Activated CD4-positive, alpha-beta T cell treated with anti-CD3 and anti-CD28 coated beads, Interleukin-2, amount 50 U/mL, for 48 hours (primary cell): ENCODE measurements at places on chromosomes 3 and 15.

DNA sequence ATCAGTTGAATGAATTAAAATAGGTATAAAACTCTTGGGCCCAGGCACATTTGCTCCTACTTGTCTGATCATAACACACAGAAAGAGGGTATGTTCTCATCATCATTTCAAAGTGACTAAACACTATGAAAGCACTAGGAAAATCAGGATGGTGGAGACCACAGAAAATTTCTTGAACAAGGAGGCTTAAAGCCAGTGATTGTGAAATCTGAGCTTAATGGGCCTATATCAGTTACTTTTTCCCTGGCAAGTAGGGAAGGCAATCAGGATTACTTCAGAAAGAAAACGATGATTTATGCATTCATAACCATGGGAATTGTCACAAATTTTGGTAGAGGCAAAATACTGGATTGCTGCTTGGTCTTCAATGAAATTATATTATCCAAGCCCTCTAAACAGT lies 434.4 kb upstream of the CNTN4 start:
- DNase-seq, result no peak

GRCh38 chr3:194633349-194634004 lies at the start of gene TMEM44:
Gene TMEM44, minus strand, starts transcription at chr3:194633419. Its CDS starts 204 bp downstream, at chr3:194633215.
- DNase-seq, result peak; percentile 60

GRCh38 chr3:52890735-52891134 lies 6.6 kb downstream of the STIMATE start:
- DNase-seq, result peak; percentile 44

DNA sequence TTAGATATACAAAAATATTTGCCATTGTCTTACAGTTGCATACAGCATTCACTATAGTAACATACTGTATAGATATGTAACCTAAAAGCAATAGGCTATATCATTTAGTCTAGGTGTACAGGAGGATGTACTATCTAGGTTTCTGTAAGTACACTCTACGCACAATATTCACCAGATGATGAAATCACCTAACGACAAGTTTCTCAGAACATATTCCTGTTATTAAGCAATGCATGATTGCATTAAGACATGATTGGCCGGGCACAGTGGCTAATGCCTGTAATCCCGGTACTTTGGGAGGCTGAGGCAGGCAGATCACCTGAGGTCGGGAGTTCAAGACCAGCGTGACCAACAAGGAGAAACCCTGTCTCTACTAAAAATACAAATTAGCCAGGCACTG lies 14.5 kb upstream of the PRKCI start:
- DNase-seq, result no peak

- no peak for DNase-seq
Observed at GRCh38 chr15:59060348-59060747, 44.6 kb upstream of the CCNB2 start.

- no peak for DNase-seq
Observed at GRCh38 chr3:59406943-59407342, 357.1 kb upstream of the CFAP20DC start.

DNA sequence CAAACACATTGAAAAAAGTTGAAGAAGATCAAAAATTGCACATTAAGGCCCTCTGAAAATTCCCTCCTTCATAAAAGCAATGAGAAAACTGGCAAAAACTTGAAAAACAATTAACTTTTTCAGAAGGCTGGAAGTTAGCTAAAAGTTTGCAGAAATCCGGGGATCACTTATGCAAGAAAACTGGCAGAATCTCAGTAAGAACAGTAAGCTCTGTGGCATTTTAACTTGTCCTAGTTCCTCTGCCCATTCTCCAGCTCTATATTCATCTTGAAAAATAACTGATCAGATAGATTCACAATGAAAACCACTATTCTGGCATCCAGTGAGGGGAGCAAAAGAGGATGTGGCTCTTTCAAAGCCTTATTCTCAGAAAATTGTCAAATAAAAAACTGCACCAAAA lies 566.8 kb downstream of the NTRK3 start:
- DNase-seq, result no peak

DNA sequence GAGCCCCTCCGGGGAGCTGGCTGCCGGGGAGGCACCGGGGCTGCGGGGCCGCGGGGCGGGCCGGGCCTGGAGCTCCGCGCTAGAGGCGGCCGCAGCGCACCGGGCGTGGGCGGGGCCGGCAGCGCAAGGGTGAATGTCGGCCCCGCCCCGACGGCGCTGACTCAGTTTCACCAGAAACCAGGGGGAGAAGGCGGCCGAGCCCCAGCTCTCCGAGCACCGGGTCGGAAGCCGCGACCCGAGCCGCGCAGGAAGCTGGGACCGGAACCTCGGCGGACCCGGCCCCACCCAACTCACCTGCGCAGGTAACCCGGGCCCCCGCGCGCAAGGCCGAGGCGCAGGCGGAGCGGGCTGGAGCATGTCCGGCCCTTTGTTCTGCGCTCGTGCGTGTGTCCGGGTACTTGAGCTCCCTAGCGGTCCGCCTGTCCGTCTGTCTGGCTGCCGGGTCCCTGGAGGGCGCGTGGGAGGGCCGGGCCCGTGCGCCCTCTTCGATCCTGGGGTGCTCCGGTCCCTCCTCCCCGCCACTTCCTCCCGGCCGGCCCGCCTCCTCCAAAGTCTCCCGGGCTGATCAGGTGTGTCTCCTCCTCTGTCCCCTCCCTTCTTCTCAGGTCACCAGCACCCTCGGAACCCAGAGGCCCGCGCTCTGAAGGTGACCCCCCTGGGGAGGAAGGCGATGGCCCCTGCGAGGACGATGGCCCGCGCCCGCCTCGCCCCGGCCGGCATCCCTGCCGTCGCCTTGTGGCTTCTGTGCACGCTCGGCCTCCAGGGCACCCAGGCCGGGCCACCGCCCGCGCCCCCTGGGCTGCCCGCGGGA lies at the start of gene SPINT1:
Gene SPINT1, plus strand, starts transcription at position 164 of the 811 bp plus-strand sequence. Its CDS starts 507 bp downstream, at position 671.
- DNase-seq, result peak; percentile 85

GRCh38 chr15:20358066-20358778 lies 183.4 kb downstream of the GOLGA6L6 start:
- no peak for DNase-seq

GRCh38 chr3:123244128-123244527 lies 42.4 kb downstream of the SEC22A start:
- peak; percentile 9 for DNase-seq

GRCh38 chr3:37392957-37393356 lies 218.6 kb upstream of the LRRFIP2 start:
- no peak for DNase-seq

DNA sequence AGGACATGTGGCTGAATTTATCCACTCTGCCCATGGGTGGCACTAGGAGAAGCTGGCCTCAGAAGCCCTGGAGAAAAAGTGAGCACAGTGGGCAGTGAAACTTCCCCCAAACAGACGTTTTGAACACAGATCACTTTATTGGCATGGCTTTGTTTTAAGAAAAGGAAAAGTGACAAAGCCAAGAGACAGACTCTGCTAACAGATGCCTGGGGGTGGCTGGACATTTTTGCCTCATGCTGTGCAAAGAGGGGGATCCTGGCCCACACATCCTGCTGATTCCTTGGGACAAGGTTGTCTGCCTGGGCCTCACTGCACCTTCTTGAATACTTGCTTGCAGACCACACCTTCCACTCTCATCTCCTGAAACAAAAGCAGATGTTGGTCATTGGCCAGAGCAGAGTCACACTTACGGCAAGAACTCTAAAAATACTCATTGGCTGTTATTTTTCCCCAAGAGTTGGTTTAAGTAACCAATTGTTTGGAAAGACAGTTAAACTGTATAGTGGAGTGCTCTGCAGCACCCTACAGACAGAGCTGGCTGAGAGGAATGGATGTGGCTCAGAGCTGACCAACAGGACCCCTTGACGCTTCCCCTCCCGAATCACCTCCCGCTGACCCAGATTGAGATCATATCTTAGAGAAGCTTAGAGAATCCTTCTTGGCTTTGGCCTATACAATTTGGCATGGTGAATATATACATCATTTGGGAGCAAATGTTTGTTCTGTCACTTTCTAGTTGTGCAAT lies 22.0 kb downstream of the RBP1 start:
- DNase-seq, result no peak

- DNase-seq, result no peak
Observed at GRCh38 chr15:70722266-70723121, 40.9 kb downstream of the UACA start.

DNA sequence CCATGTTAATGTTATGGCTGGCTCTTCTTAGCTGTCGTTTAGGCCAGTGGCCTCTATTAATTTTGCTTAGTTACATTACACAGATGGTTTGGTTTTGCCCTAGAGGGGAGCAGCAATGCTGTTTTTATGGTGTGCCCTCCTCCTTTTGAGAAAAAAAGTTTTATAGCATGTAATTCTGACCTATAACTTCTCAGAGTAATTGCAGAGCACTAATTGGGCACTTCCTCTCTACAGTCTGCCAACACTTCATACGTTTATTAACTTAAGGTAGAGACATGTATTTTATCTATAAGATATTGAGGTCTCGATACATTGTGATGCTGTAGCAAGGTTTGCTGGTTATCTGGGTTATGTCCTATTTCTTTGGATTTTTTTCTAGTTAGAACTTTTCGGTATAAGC lies 12.2 kb downstream of the SLC25A26 start:
- no peak for DNase-seq

DNA sequence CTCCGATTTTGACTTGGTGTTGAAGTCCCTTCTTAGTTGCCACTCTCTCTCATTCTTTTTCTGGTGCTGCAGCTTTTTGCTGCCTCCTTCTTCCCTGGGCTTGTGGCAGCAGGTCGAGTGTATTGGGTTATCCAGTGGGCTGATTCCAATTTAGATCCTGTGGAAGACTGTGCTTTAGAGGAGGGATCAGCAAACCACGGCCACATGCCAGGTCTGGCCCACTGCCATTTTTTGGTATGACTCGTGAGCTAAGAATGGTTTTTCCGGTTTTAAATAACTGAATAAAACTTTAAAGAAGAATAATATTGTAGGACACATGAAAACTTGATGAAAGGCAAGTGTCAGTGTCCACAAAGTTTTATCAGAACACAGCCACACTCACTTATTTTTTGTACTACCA lies 330.5 kb downstream of the ROBO2 start:
- no peak for DNase-seq

DNA sequence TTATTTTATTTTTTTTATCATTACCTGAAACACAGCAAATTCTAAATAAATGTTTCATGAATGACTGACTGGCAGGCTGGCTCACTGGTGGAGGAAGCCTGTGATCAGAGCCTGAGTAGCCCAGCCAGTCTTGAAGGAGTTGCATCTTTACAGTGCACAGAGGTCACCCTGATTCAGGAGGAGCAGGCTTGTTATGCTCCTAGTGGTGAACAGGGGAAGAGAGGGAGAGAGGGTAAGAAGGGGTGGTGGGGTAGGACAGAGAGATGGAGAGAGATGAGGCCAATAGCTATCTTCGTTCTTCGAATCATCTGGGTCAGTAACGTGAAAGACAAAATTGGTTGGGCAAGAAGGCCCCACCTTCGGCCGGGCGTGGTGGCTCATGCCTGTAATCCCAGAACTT lies 202.6 kb upstream of the MCTP2 start:
- DNase-seq, result no peak

GRCh38 chr3:36800533-36801116 lies 36.3 kb upstream of the DCLK3 start:
- no peak for DNase-seq

DNA sequence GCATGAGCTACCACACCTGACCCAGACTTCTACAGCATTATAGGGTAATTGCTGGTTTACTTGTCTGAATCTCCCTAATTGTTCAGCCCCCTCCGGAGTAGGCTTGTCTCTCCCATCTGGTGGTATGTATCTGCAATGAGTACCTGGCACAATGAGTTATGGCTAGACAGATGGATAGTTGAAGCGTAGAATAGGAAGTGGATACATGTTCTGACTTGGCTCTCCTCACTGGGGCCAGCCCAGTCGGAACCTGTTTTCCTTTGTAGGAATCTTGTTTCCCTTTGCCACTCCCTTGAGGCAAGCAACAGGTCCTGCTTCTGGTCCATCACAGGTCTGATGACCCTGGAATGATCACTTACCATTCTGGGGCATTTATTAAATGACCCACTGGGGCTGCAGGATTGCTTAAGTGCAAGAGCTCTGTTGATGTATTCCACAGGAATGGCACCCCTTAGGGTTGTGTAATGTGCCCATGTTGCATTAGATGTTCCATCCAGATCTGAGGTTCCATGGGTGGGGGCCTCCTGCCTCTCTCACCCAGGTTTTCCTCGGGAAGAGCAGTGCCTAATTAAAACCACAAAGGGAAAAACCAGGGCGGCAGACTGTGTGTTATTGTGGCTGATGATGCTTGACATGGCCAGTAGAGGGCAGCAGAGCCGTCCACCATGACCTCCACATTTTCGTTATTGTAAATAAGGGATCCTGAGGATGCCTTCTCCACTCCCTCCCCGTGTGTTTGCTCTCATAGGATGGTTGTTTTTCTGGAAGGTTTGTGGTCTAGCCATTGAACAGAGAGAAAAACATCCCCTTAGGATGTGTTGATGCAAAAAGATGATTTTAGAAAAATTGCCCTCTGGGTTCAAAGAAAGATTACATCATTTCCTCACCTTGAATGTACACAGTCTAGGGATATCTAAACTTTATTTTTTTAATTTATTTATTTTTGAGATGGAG lies 58.0 kb downstream of the CMTM8 start:
- peak; percentile 53 for DNase-seq

DNA sequence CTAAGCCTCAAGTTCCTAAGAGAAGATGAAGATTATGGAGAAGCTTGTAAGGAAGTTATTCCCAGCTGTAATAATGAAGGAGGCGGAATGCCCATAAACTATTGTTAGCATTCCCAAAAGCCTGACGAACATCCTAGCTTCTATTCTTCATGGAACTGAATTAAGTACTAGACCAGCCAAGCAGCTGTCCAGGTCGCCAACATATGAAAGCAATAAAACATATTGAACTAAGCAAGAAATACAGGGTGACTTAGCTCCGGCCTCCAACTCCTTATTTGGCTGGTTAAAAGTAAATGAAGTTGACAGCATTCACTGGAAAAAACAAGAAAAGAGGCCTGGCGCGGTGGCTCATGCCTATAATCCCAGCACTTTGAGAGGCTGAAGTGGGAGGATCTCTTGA lies 174.0 kb upstream of the TPM1 start:
- DNase-seq, result no peak

DNA sequence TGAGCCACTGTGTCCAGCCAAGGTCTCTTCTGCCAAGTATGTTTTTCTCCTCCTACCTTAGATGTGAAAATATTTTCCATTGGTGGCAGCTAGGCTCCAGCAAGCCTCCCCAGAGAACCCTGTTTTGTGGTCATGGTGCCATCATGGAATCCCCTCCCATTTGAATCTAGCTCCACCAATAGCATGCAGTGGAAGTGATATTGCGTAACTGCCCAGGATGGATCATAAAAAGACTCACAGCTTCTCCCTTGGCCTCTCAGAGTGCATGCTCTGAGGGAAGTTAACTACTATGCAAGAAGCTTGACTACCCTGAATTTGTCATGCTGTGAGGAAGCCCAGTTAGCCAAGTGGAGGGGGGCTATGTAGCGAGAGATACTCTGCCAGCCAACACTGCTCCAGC lies 27.5 kb downstream of the CRYGS start:
- DNase-seq, result no peak

- no peak for DNase-seq
Observed at GRCh38 chr3:55585856-55586255, 98.8 kb upstream of the WNT5A start.

- DNase-seq, result no peak
Observed at GRCh38 chr3:122074621-122075265, 19.6 kb downstream of the CD86 start.
